Activated T-cell treated with anti-CD3 and anti-CD28 coated beads for 4 hours (primary cell): ENCODE measurements at places on chromosomes 6 and 20.

GRCh38 chr6:84763886-84764331, 489 bp downstream of the TBX18 start:
- DNase-seq, result no peak

- no peak for DNase-seq
Observed at GRCh38 chr6:45001663-45002062, 326.5 kb upstream of the RUNX2 start.

GRCh38 chr6:88616380-88616779, 347.0 kb downstream of the RNGTT start:
- DNase-seq, result no peak

DNA sequence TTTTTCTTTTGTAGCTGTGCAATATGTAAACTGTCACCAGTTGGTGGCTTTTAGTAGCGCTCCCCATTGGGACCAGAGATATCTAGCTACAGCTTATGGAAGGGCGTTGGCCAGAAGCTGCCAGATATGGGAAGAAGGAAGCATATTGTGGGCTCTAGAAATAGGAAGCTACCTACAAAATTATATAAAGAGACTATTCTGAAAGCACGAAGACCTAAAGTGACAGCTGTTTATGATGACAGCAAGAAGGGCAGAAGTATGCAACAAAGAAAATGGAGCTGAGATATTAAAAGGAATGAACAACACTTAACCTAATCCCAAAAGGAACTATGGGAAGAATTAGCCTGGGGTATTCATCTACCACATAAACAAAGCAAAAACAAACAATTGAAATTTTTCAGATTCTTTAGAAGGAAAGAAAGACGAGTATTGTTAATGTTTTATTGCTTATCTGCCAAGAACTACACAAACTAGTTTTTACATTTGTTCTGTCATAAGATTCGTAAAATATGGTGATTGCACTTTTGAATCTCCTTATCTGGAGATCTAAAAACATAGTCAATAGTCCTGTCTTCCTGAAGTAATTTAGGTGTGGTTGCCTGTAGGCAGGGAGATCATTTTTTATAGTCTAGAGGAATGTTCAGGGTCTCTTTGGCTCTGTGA, 81.6 kb downstream of the NCOA7 start:
- no peak for DNase-seq

GRCh38 chr6:4943716-4944115, 60.1 kb downstream of the RPP40 start:
- no peak for DNase-seq
